Substantia nigra (tissue), 51 donors: ENCODE measurements at places on chromosomes 5 and 9.

DNA sequence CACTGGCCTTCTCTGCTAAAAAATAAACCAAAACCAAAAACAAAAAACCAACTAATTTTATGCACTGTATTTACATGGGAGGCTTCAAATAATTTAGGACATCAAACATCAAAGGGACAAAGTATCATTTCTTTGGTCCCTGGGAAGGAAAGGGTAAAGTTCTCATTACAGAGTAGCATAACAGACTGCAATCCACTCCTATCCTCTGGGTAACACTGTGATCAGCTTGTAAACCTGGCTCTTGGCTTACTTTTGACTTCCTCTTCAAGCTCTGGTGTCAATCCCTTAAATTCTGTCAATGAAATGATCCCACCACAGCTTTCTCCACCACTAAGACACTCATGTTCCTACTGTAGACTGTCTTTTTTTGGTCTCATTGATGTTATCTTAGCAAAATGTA lies 69.8 kb upstream of the VCAN start:
- DNase-seq = no peak

GRCh38 chr9:130884542-130885483 lies 11.8 kb downstream of the QRFP start:
- DNase-seq = no peak

DNA sequence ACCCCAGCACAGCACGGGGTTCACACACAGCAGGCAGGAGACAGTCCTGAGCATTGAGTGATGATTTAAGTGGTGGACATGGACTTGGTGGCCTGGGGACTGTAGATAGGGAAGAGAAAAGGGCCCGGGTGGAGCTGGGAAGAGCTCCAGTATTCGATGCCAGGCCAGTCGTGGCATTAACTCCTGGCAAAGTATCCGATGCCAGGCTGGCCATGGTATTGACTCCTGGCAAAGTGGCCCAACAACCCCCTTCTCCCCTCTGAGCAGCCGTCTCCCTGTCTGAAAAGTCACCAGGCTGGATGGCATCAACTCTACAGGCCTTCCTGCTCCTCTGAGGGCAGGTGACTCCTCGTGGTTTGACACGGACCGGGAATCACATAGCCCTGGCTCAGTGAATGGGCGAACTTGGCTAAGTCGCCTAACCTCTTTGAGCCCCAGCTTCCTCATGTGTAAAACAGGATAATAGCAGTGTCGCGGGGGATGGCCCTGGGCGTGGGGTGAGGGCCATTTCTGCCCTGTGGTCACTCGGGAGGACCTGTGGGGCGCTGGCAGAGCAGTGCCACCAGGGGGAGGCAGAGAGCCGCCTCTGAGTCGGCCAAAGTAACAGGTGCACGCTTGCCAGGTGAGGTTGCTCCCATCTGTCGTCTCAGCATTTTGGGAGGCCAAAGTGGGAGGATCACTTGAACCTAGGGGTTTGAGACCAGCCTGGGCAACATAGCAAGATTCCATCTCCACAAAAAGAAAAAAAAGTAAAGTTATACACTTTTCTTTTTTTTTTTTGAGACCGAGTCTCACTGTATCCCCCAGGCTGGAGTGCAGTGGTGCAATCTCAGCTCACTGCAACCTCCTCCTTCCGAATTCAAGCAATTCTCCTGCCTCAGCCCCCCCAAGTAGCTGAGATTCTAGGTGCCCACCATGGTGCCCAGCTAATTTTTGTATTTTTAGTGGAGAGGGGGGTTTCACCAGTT lies 5.7 kb upstream of the SEC16A start:
- DNase-seq = peak; percentile 23

- no peak for DNase-seq
These were observed 31.7 kb upstream of the AFAP1L1 start for GRCh38 chr5:149239917-149240316.

- no peak for DNase-seq
These were observed 113.3 kb downstream of the FGF10 start for GRCh38 chr5:44275908-44276307.

DNA sequence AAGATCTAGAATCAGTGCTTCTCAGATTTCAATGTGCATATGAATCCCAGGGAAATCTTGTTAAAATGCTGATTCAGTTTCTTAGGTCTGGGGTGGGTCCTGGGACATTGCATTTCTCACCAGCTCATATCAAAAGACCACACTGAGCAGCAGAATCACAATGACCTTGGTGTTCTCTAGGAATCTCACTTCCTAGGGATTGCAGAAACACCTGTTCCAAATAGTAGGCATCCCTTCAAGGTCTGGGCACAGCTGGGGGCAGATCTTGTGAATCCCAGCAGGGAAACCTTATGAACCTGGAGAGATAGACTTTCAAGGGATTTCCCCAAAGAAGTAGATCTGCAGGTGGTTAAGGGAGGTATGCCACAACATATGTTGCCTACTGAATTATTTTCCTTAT lies 8.9 kb upstream of the GARNL3 start:
- no peak for DNase-seq

DNA sequence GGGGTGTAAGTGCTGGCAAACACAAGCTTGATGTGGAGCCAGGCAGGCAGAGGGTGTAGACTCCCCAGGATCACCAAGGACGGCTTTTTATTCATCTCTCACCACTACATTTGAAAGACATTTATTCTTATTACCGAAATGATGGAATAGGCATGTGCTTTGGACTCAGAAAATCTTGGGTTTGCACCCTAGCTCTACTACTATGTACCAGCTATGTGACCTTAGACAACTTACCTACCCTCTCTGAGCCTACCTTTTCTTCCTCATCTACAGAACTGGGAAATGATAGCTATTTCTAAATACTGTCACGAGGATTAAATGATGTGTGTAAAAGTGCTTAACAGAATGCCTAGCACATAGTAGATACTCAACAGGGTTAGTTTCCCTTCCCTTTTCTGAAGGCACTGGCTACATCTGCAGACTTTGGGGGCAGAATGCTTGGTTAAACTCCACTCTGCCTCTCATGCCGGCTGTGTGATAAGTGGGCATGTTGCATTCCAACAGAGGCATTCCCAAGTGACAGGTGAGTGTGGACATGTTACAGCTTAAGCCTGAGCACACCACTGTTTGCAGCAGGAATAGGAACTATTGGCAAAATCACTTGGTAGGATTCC lies 94.8 kb downstream of the SLC1A3 start:
- no peak for DNase-seq

DNA sequence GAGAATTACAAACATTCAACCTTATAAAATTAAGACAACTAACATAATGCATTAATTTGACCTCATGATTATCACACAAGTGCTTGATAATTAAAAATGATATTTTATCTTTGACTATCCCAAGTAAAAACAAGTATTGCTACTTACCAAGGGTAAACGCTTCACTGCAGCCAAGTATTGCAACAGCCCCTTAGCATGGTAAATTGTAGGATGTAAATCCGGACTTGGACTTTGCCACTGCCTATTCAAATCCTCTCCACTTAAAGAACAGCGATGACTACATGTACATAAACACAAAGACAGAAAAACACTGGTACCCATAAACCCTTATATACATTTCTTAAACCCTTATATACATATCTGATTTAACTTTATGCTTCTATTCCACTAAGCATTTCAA lies 155.1 kb downstream of the AGTPBP1 start:
- no peak for DNase-seq

GRCh38 chr5:135265497-135266302 lies 133.3 kb downstream of the MACROH2A1 start:
- DNase-seq = no peak

GRCh38 chr5:19902316-19902934 lies 85.6 kb downstream of the CDH18 start:
- DNase-seq = no peak

DNA sequence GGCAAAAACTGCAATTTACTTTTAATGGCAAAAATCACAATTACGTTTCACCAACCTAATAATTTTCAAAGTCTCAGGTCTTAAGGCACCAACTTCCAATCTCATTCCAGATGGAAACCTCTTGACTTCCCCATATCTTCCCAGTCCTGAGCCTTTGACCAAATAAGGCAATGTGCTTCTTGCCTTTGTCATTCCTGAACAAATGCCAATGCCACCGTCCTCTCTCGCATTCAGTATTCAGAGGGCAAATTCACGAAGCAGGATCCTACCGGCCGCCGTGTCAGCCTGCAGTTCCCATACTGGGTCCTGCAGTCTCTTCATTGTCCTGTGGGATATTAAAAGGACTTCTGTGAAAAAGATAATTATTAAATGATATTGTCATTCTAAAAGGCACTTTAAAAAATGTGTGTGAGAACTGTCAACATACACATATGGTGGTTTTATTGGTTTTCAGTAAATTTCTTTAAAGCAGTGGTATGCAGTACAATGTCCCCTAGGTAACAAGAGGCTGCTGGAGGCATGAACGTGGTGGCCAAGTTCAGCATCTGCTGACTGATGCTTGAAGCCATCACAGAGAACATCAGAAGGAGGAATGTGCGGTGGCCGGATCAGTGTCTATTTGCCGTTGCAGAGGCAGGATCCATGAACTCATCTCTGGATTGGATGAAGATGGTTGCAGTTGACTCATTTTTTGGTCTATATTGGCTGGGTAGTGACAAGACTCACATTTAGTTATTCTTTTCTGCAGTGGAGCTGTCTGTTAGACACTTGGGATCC lies 101.4 kb upstream of the IRX4 start:
- DNase-seq = no peak

- no peak for DNase-seq
These were observed 1.8 kb downstream of the IL6ST start for GRCh38 chr5:55993013-55993412.

DNA sequence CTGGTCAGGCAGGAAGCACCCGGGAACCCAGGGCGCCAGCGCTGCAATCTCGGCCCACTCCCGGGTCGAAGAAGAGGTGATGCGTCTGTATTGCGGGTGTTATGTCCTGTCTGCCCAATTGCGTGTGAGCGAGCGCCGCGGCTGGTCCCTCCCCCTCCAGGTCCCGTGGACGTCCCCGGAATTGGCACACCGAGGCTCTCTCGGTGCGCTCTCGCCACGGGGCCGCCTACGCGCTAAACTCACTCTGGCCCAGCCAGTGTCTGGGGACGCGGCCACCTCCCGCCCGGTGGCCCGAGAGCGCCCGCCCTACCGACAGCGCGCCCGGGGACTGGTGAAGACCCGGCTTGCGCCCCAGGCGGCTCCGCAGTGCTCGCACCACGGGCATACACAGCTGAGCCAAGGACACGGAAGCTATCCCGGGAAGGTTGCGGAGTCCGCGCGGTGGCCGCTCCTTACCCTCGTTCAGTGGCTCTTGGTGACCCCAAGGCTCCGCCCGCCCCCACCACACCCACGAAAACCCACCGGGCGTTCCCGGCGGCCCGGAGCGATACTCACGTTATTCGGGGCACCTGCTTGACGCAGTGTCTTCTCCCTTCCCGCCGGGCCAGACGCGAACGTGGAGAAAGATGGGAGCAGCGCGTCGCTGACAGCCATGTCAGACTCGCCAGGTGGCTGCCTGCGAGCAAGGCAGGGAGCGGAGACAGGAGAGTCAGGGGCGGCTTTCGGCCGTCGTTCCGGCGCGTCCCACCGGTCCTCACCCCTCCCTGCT lies 1.0 kb downstream of the KLF4 start:
- DNase-seq = peak; percentile 28

DNA sequence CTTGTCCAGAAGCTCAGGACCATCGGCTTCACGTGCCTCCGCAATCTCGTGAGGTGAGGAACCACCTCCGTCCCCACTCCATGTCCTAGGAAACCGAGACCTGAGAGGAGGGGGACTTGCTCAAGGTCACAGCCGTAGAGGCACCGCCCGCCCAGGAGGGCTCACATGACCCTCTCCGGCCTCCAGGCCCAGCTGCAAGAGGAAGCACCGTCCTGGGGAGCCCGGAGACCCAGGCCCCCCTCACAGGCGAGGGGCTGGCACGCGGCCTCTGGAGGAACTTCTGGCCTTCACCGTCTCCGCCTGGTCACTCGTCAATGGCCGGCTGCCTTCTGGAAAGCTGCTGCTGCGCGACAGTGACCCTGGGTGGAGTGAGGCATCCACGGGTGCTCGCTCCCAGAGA lies 24.2 kb downstream of the FAM78A start:
- DNase-seq = no peak

GRCh38 chr9:84230355-84231145 lies 110.0 kb downstream of the SLC28A3 start:
- DNase-seq = no peak

DNA sequence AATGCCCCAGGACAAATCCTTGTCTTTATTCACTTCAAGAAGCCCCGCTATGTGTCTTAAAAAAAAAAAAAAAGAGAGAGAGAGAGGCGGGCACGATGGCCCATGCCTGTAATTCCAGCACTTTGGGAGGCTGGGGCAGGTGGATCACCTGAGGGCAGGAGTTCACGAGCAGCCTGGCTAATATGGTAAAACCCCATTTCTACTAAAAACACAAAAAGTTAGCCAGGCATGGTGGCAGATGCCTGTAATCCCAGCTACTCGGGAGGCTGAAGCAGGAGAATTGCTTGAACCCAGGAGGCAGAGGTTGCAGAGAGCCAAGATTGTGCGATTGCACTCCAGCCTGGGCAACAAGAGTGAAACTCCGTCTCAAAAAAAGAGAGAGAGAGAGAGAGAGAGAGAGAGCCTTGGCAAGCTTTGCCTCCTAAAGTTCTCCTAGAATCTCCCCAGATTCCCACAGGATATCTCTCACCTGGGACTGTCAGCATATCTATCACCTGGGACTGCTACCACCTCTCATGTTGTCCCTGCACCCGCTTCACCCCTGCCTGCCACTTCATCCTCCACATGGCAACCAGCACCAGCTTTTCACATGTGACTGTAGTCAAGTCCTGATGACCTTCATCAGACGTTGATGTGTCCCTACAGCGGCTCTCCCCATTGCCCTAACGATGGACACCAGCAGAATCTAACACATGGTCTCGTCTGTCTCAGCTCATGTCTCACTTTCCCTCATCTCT lies 5.8 kb downstream of the ITK start:
- DNase-seq = no peak

DNA sequence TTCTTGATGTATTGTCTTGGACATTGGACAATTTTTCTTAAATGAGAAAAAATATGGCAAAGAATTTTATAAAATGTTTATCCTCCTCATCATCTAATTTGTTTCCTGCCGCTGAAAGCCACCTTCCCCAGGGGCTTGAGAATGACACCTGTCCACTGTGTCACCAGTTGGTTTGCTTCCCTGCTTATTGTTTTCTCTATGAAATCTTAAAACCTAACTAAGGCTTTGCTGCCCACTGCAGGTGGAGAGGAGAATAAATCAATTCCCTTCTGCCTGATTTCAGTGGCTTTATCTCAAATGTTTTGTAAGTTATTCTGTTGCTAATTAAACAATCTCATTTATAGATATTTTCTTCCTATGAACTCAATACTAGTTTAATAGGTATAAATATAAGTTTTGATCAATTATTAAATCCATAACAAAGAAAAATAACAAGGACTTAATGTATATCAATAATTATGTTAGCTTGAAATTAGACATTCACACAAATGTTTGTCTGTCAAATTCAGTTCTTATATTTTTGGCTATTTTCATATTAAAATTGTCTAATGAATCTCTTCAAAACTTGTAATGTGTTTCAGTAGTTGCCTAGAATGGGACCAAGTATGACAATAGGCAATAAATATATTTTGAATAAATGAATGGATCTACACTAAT lies 822.5 kb downstream of the PTPRD start:
- peak; percentile 2 for DNase-seq

- no peak for DNase-seq
These were observed 122.9 kb downstream of the CAVIN4 start for GRCh38 chr9:100700689-100701318.
